ENCODE measurements at places on chromosomes 2 and 18.

- peaks cover 4% of the 10 kb centered on the region for H3K27me3 ChIP-seq
- DNase-seq = no peak
- no peaks in the 10 kb centered on the region for H3K4me1 ChIP-seq
- H3K36me3 ChIP-seq = no peaks in the 10 kb centered on the region
- H3K27ac ChIP-seq = no peak overlapping the region
Observed at GRCh38 chr2:60641811-60642788, 88.6 kb upstream of the BCL11A start.

- DNase-seq = no peak
- no peak overlapping the region for H3K4me3 ChIP-seq
- H3K4me1 ChIP-seq = peaks cover 17% of the 10 kb centered on the region
- no peak overlapping the region for H3K27ac ChIP-seq
- no peaks in the 10 kb centered on the region for H3K27me3 ChIP-seq
- H3K36me3 ChIP-seq = no peaks in the 10 kb centered on the region
Observed at GRCh38 chr2:229931241-229931640, 8.9 kb downstream of the FBXO36 start.

DNA sequence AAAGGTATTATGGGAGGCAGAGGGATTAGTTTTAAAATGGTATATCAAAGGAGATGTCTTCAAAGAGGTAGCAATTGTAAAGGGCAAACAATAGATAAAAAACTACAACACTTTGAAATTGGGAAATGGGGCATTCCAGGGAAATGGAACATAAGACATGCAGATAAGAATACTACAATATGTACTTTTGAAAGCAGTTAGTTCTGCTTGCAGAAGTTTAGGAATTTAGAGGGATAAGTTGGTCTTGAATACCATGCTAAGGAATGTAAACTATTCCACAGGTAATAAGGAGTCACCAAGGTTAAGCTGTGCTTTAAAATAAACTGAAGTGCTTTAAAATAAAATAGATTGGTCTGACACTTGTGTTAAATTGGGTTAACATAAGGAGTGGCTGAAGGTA, 571.7 kb upstream of the ACVR2A start:
- H3K36me3 ChIP-seq = no peaks in the 10 kb centered on the region
- no peak for DNase-seq
- no peak overlapping the region for H3K4me3 ChIP-seq
- no peaks in the 10 kb centered on the region for H3K27me3 ChIP-seq
- no peaks in the 10 kb centered on the region for H3K4me1 ChIP-seq
- H3K27ac ChIP-seq = no peak overlapping the region

DNA sequence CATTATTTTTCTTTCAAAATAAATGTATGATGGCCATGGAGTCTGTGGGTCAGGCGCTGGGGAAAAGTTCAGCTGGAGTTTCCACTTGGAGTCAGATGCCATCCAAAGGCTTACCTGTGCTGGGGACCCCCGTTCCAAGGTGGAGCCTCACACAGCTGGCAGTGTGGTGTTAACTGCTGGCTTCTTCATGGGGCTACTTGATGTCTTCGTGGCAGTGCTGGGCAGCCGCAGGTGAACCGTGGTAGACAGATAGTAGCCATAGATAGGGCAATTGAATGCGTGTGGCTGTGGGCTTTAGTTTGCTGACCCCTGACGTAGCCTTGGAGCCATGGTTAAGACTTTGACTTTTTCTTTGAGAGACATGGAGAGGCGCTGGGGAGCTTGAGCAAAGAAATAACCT, 83.1 kb downstream of the HS6ST1 start:
- no peaks in the 10 kb centered on the region for H3K27me3 ChIP-seq
- DNase-seq = no peak
- no peak overlapping the region for H3K27ac ChIP-seq
- H3K4me1 ChIP-seq = peaks cover 6% of the 10 kb centered on the region
- no peaks in the 10 kb centered on the region for H3K36me3 ChIP-seq

DNA sequence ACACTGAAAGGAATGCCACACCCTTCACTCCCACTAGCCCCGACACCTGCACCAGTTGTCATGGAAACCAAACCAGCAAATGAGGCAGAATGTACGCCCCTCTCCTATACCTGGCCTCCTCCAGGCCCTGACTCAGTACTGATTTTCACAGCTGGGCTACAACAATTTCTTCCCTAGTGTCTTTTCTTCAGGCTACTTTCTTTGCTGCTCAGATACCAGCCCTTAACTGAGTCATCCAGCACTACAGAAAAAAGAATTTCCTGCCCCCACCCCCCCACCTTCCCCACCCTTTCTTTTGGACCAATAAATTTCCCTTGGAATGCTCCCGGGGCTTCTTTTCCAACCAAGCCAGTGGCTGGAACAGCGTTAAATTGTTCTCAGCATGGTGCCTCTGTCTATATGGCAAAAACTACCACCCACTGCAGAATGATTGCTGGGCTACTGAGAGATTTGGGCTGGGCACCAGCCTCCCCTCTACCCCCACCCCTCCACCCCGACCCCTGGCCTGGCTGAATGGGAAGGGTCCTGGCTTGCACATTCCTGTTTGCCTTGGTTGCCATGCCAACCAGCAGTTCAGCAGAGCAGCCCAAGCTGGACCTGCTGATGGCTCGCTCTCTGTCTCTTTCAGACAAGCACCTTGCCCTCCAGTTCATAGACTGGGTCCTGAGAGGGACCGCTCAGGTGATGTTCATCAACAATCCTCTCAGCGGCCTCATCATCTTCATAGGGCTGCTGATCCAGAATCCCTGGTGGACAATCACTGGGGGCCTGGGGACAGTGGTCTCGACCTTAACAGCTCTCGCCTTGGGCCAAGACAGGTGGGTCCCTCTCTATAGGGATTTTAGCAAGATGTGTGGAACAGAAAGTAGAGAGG, 11.3 kb downstream of the SLC14A2 start:
- no peaks in the 10 kb centered on the region for H3K36me3 ChIP-seq
- DNase-seq = no peak
- peak overlapping the region; percentile 74 for H3K27ac ChIP-seq
- no peak overlapping the region for H3K4me3 ChIP-seq
